ENCODE measurements at places on chromosomes 6 and 20. TPM values are rescaled to one million over a fixed set of nuclear protein-coding genes. Genes with fewer than 3 reads are reported as not detected.

The SLC13A3 gene
- 2.6 TPM for total RNA-seq

The MACROD2 gene
- total RNA-seq = 0.79 TPM

- DNase-seq = no peak
Observed at GRCh38 chr6:144347933-144348332, 62.8 kb downstream of the UTRN start.

The HAO1 gene
- not detected for total RNA-seq

The HSPA1L gene
- 1.1 TPM for total RNA-seq

DNA sequence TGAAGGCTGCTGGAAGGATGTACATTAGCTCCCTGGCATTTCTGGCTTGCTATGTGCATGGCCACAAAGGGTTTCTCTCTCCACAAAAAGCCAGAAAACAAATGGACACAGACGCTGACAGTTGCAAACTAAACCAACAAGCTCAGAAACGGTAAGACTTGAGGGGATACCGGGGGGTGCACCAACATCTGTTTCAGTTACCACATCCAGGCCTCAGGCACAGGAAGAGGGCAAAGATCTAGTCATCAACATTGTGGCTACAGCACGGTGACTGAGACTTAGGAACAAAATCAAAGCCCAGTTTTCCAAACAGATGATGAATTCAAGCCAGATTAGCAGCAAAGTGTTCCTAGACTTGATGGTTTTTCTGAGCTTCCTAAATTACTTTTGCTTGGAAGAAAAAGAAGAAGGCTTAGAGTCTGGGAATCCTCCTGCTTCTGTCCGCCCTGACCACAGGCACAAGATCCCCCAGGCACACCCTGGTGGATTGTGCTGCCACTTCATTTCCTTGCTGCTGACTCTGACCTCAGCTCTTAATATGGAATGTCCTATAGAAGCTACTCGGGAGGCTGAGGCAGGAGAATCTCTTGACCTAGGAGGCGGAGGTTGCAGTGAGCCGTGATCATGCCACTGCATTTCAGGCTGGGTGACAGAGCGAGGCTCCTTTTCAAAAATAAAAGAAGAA is 54.2 kb upstream of the ADGRF1 start:
- no peak for DNase-seq

- DNase-seq = no peak
Observed at GRCh38 chr6:105824732-105825131, 261.4 kb upstream of the PRDM1 start.

- no peak for DNase-seq
Observed at GRCh38 chr6:164947164-164947563, 362.2 kb downstream of the C6orf118 start.

- DNase-seq = no peak
Observed at GRCh38 chr6:36025932-36026327, 1.5 kb upstream of the SLC26A8 start.

GRCh38 chr6:130070792-130071191 is 52.4 kb downstream of the L3MBTL3 start:
- DNase-seq = no peak

DNA sequence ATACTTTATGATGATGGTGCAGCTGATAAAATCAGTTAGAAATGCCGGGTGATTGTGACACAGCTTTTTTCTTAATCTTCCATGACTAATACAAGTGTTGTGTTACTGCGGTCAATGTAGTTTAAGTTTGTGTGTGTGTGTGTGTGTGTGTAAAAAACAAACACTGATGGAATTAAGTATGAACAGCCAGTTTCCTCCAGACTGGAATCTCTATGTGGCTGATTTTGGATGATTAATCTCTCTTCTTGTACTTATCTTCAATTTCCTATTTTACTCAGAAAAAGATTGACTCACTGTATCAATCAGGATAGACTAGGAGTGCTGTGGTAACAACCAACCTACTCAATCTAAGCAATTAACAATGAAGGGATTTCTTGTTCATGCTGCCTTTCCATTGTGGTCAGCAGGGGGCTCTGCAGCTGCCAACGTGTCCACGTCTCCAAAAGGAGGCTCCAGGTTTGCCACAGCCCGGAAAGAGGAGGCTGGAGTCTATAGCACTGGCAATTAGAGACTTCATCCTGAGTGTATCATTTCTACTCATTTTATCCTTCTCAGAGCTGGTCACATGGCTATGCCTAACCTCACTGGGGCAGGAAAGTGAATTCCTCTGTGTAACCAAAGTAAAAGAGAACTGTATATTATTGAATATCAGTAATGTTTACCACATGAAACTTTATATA is 107.7 kb downstream of the CD109 start:
- peak; percentile 18 for DNase-seq

The OPRM1 gene
- not detected for total RNA-seq

The RIPOR3 gene
- total RNA-seq = 0.41 TPM

The IMPG1 gene
- not detected for total RNA-seq

GRCh38 chr6:4381381-4381780 is 246.0 kb upstream of the ECI2 start:
- DNase-seq = no peak

- no peak for DNase-seq
Observed at GRCh38 chr6:116451916-116452315, 9.3 kb upstream of the CALHM6 start.

DNA sequence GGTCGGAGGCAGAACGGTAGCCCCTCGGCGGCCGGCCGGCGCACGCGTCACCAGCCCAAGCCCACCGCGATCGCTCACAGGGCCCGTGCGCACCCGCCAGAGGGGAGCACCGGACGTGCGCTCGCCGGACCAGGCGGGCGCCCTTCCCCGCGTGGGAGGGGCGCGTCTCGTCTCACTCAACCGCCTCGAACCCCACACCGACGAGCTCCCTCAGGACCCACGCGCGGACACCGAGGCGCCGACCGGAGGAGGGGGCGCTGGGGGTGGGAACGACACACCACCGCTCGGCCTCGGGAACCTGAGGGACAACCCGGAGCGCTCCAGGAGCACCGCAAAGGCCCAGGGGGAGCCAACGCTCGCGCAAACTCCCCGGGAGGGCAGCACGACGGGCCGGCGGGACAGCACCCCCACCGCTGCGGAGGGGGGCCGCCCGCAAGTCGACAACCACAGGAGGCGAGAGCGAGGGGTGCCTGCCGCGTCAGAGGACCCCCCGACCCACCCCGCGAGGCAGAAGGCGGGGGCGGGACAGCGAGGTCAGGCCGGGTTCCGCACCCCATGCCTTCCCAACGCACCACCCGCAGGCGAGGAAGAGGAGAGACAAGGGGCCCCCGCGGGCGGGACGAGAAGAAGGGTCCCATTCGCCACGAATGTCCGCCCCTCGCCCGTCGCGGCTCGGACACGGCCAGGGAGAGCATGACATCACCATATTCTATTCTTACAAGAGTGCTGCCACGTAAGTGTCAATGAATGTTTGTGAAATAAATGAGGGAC is 512.7 kb upstream of the ZNF337 start:
- DNase-seq = no peak

The SYNDIG1 gene
- 0.67 TPM for total RNA-seq

The NFATC2 gene
- 2.9 TPM for total RNA-seq

The TBXT gene
- total RNA-seq = not detected

The SLC22A1 gene
- total RNA-seq = 0.14 TPM

DNA sequence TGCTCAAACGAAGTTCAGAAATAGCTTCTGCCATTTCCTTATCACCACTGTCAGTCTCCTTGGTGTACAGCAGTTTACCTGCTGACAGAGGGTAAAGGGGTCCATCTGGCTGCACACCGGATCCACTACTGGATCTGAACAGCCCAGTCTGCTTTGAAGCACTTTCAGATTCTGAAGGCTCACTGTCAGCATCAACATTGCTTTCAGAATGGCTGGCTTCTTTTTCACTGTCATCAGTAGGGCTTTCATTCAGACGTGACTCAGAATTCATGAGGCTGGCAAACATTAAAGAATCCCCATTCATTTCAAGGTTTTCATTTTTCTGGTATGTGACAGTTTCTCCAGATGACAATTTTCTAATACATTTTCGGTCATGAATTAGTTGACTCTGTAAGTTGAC is 21.0 kb upstream of the PNISR start:
- DNase-seq = no peak

DNA sequence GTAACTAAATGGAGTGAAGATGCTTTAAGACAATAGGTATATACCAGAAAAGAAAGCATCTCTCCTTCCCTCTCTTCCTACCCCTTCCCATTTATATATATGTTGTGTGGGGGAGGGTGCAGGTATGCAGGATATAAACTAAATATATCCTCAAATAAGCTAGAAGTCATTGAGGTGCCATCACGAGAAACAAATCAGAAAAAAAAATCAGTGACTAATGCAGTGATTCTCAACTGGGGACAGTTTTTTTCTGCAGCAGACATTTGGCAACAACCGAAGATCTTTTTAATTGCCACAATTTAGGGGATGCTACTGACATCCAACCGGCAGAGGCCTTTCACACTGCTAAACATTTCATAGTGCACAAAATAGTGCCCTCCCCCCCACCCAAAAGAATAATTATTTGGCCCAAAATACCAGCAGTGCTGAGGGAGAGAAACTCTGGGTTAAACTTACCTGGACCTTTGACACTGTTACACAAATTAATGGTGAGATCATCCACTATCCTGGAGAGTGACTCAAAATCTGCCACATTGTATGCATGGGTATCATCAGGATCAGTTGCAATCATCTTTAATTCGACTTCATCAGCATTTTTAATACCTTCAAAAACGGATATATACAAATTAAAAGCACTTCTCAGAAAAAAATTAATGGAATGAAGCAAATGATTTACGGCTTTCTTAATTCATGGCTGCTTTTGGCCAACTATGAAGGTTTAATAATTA is 55.0 kb downstream of the COL12A1 start:
- DNase-seq = no peak

DNA sequence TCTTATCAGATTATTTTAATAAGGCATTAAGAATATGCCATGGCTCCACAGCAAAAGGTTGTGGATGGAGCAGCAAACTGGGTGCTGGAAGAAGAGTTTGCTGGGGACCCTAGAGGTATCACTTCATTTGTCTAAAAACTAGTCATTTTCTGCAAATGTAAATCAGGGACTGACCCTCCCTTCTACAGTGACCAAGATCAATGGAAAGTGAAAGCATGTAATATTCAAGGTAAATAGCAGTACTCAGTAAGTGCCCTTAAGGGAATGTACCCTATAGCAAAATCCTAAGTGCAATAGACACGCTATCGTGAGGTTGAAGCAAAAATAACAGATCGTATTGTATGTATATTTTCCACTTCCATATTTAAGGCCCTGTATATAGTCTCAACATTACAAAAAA is 38.7 kb downstream of the TRDN start:
- no peak for DNase-seq

- no peak for DNase-seq
Observed at GRCh38 chr6:41467061-41467460, 79.1 kb upstream of the FOXP4 start.

The SLC17A2 gene
- not detected for total RNA-seq

The RAD21L1 gene
- total RNA-seq = not detected

The ARMH2 gene
- total RNA-seq = not detected

DNA sequence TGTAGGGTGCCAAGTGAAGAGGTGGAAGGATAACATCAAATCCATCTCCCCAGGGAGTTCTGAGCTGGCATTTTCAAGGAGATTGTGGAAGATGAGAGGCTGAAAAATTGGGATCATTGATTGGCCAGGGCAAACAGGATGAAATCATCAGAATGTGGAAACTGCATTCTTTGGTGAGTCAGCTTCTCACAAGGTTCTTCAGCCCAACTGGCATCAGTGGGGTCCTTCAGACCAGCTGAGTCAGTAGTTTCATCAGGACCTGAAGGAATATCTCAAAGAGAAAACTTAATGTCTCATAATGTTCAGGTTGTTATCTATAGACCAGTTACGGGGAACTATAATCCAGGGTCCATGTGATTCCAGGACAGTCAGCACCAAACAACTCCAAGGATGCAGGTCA is 195.8 kb downstream of the HAO1 start:
- DNase-seq = peak; percentile 21

DNA sequence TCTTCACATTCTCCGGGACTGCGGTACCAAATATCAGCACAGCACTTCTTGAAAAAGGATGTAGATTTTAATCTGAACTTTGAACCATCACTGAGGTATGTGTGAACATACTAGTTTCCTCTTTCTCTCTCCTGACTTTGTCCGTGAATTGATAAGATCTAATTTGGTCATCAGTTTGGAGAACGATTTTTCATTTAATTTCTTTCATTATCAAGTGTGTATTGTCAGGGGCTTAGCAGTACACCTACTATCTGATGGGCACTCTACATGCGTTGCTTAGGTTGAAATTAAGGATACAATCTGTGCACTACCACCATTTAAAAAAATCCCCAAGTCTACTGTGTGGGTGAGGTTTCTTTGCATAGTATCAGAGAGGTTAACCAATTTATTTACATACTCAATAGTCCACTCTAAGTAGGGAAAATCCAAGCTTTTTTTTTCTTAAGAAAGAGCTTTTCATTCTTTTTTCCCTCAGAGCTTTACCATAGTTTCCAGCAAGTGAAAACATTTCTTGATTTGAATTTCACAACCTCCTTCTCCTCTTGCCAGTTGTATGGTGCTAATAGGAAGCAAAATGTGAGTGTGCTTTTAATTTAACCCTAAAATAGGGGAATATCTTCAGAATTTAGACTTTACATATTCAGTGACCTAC is 105.4 kb upstream of the ESR1 start:
- DNase-seq = no peak

DNA sequence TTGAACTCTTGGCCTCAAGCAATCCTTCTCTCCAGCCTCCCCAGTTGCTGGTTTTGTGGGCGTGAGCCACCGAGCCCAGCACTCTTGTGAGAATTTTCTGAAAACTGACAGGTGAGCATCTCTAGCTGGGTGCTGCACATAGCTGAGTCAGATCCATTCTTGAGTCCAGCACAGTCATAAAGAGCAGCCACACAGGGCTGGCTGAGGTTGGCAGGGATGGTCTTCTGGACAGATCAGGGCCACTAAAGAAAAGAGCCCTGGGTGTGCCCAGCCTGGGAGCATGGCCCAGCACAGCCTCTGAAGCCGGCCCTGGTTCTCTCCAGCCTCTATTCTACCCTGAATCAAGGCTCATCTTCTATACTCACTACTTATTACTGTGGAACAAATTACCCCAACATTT is 11.5 kb downstream of the DLGAP4 start:
- DNase-seq = no peak

- no peak for DNase-seq
Observed at GRCh38 chr6:70884074-70884983, 72.5 kb downstream of the B3GAT2 start.

The GRIK2 gene
- total RNA-seq = 0.13 TPM

DNA sequence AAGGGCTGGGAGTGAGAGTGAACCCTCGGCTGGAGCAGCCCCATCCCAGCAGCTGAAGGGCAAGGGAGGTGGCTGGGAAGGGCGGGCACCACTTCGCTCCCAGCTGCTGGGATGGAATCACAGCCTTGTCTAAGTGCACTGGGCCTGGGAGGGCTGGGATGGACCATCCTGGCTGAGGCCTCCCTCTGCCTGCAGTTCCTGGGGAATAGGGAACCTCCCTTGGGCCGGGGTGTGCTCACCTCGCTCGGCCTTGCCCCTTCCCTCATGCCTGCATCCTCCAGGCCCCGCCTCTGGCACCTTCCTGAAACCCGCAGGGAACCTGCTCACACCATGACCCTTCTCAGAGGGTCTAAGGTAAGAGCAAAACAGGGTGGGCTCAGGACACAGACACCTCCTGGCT is 53.7 kb downstream of the SMOC2 start:
- DNase-seq = no peak

All from kidney epithelial cell (primary cell).